Hematopoietic multipotent progenitor cell treated with erythropoietin and hydrocortisone succinate and interleukin-3 and kit ligand, for 8 days (in vitro differentiated cells): ENCODE measurements at places on chromosomes 6 and 20.

GRCh38 chr6:3466488-3467219 lies 9.8 kb upstream of the SLC22A23 start:
- no peak for DNase-seq

DNA sequence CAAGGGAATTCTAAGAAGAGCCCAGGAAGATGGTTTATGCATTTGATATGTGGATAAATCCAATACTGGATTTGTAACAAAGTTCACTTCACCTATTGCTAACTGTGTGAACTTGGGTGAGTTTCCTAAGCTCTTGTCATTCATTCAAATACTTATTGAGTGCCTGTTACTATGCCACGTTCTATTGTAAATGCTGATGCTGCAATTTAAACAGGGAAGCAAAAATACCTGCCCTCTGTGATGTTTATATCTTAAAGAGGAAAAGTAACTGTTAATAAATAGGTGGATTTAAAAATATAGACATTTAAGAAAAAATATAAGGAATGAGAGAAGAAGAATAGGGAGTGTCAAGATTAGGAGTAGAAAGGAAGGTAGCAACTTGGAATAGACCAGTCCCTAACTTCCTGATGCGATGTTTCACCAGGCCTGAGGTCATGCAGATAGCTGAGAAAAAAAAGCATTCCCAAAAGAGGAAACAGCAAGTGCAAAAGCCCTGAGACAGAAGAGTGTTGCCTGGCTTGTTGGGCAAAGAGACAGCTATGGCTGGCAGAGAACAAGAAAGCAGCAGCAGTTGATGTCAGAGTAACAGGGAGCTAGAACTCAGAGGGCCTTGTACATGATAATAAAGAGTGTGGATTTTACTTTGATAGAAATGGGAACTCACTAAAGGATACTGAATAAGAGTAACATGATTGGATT lies 54.3 kb upstream of the TCF21 start:
- no peak for DNase-seq

DNA sequence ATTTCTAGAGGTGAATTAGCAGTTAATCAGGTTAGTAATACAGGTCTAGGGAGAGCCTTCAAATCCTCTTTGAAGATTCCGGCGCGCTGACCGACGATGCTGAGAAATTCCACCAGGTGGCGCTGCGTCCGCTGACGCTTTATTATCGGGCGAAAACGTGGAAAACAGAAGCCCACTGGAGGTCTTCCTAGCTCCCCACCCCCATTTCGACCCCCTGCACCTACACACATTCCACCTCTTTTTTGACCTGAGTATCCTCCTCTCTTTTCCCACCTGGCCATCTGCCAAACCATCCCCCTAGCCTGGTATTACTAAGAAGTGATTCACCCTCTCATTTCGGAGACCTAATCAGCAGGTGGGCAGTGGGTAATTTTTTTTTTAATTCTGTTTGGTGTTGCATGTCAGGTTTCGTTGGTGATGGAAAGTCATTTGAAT lies 65.4 kb upstream of the RIN2 start:
- DNase-seq = peak; percentile 11

GRCh38 chr6:136426627-136427377 lies 123.4 kb downstream of the MAP7 start:
- DNase-seq = peak; percentile 50

DNA sequence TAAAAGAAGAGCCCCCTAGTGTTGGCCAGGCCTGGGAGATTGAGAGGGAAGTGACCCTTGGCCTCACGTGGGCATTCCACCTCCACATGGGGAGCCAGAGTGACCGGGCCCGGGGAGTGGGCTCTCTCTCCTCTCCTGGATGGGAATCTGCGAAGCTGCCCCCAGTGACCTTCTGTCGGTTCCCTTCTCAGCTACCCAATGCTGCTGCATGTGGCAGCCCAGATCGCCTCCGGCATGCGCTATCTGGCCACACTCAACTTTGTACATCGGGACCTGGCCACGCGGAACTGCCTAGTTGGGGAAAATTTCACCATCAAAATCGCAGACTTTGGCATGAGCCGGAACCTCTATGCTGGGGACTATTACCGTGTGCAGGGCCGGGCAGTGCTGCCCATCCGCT lies 10.1 kb upstream of the GTF2H4 start:
- no peak for DNase-seq

DNA sequence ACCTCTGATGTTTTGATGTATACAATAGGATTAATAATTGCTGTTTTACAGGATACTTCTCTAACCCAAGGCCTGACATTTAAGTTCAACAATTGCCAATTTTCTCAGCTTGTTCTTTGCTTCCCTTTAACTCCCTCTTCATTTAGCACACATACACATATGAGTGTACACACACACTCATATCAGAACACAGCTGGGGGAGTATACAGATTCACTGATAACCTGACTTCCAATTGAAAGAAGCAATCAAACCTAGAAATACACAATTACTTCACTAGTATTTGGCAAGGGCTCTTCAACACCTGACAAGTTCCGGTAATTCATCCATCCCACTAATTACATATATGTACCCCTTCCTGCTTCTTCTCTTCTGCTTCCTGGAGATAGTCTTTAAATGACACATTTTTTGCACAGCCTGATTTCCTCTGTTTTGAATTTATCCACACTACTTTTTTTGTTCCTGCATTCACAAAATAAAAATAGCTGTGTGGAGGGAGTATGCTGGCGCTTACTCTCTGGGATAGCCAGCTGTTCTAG lies 11.2 kb downstream of the UST start:
- no peak for DNase-seq

- DNase-seq = no peak
These were observed 30.6 kb downstream of the TFEB start for GRCh38 chr6:41704656-41705310.

GRCh38 chr6:95572098-95572497 lies 5.2 kb upstream of the MANEA start:
- DNase-seq = no peak

- DNase-seq = no peak
These were observed 68.2 kb downstream of the RFPL4B start for GRCh38 chr6:112415366-112415765.

DNA sequence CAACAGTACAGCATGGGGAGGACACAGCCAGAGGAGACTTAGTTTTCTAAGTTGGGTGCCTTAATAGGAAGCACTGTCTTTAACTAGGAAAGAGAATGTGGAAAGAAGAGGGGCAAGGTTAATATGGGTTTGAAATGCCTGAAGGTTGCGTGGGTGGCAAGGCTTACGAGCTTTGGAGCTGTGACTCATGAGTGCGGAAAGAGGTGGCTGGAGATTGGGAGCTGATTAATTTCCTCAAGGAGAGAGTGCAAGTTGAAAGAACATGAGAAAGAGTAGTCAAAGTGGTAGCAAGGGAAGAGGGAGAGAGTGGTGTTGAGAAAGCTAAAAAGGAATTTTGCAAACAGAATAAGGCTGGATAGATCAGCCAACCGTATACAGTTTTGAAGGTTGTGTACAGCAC lies 315.1 kb upstream of the PRND start:
- DNase-seq = no peak

DNA sequence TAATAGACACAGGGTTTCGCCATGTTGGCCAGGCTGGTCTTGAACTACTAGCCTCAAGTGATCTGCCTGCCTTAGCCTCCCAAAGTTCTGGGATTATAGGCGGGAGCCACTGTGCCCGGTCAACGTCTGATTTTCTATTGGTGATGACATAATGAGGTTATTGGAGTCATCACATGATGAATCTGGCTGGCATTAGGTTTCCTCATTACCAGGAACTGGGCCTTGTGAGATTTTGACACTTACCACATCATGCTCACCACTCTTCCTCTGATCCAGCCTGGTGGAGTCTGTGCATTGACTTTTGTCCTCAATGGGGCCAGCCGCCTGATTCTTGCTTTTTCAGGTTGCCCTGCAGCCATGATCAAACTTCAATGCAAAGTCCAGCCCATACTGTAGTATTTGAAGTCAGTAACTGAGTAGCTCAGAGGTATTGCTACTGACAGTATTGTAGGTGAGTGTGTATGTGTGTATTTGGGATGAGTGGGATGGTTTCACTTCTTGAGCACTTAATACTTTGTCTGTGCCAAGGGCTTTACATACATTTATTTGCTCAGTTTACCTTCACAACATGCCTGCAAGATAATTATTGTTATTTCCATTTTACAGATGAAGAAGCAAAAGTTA lies 16.0 kb downstream of the ANKS1A start:
- no peak for DNase-seq

DNA sequence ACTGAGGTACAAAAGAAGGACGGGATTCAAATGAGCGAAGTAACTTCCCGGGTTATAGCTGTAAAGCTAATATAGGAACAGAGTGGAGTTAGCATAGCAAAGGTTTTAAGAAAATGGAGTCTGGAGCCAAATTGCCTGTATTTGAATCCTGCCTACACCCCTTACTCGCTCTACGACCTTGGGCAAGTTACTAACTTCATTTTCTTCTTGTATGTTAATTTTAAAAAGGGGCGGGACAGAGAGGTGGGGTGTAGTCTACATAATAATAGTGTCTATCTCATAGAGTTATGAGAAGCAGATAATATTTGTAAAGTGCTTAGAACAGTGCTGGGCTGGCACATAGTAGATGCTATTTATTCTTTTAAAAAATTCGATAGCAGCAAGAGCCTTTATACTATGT lies 705 bp downstream of the ZSCAN23 start:
- no peak for DNase-seq

- DNase-seq = no peak
These were observed 226.2 kb downstream of the DHX35 start for GRCh38 chr20:39188266-39188765.

DNA sequence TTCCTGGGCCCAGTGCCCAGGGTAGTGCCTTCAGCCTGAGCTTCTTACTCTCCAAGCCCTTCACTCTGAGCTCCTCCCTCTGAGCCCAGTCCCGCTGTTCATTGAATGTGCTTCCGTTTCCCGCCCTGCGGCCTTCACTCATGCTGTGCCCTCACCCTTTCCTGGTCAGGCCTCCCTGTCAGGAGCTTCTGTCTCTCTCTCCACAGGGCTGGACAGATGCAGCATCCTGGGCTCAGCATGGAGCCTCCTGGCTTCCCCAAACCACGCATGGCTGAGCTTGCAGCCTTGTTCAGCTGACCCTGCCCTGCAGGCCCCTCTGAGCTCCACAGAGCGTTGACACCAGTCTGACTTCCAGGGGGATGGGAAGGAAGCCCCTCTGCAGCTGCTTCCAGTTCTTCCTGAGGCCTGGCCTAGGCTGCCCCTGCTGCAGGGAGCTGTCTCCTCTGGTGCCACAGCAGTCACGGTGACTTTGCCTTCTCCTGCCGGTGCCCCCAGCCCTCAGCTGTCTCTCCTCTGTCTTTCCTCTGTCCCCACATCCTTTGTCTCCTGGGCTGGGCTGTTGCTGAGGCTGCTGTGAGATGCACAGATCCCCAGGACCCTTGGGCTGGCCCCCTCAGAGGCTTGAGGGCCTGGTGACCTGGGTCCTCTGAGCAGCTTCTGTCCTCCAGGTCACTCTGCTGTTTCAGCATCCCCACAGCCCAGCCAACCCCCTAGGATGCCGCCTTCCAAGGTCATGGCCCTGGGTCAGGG lies 7.9 kb upstream of the MYT1 start:
- no peak for DNase-seq

DNA sequence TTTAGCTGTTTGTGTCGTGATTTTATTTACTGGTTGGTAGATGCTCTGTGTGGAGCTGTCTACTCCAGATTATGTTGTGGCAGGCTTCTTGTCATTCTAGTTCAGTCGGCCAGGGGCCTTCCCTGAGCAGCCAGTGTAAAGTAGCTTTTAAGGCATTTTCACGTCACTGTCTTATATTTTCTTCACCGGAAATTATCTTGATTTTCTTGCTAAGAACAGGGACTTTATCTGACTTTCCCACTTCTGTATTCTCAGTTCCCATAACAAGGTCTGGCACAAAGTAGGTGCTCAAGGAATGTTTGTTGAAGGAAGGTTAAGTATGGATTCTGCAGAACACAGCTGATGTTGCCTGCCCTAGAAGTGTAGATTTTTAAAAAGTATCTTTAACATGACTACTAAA lies 868 bp downstream of the LTV1 start:
- peak; percentile 31 for DNase-seq

GRCh38 chr6:49639177-49639817 lies 2.7 kb upstream of the RHAG start:
- DNase-seq = peak; percentile 50

- DNase-seq = no peak
These were observed 12.7 kb downstream of the COL9A3 start for GRCh38 chr20:62829231-62830230.

- DNase-seq = no peak
These were observed 8.2 kb upstream of the NTSR1 start for GRCh38 chr20:62700261-62700930.

- no peak for DNase-seq
These were observed 1.3 kb downstream of the CD24 start for GRCh38 chr6:106973018-106973835.

GRCh38 chr6:17446713-17447112 lies 53.3 kb downstream of the CAP2 start:
- DNase-seq = no peak

GRCh38 chr6:72386324-72386723 lies 235.5 kb upstream of the KCNQ5 start:
- DNase-seq = no peak

- no peak for DNase-seq
These were observed 82.1 kb downstream of the TCP11 start for GRCh38 chr6:35058865-35059522.

DNA sequence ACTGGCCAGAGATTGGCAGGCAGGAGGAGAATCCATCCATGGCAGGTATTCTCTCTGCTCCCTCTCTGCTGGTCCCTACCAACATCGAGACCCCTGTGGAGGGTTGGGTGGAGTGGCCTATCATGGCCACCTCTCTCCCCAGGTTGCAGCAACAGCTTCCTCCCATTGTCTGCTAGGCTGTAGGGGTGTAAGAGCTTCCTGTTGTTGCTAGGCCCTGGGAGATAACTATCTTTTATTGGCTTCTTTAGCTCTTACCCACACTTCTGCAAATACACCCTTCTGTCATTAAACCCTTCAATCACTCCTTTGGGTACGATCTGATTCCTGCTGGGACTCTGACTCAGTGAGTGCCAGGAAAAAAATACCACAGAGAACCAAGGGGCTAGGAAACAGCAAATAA lies 66.6 kb upstream of the FAM184A start:
- peak; percentile 47 for DNase-seq

- no peak for DNase-seq
These were observed 80.7 kb upstream of the CNKSR3 start for GRCh38 chr6:154591234-154591633.

- DNase-seq = no peak
These were observed 126.5 kb upstream of the B3GAT2 start for GRCh38 chr6:71083308-71083820.

GRCh38 chr20:39752262-39752876 lies 790.2 kb downstream of the DHX35 start:
- DNase-seq = no peak

- DNase-seq = peak; percentile 61
These were observed 695 bp upstream of the TGIF2 start for GRCh38 chr20:36572701-36573102.

GRCh38 chr6:101845621-101846020 lies 452.1 kb downstream of the GRIK2 start:
- no peak for DNase-seq

DNA sequence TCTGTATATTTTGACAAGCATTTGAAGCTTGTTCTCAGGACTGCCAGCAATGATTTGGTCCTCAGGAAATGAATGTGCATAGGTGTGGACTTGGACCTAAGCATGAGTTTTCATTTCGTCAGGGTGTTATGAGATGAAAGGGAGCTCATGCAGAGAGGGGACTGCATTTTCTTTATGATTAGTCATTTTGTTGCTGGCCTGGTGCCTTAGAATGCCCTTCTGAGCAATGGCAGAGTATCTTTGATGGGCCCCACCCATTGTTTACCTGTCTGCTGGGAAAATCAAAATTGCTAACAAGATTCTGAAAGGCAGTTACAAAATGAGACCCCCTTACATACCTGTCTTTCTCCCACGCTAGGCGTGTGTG lies 51.5 kb upstream of the MTHFD1L start:
- no peak for DNase-seq
